Suprapubic skin (tissue), 4 donors: ENCODE measurements at places on chromosomes 11 and 22. TPM values are rescaled to one million over a fixed set of nuclear protein-coding genes. Genes with fewer than 3 reads are reported as not detected.

DNA sequence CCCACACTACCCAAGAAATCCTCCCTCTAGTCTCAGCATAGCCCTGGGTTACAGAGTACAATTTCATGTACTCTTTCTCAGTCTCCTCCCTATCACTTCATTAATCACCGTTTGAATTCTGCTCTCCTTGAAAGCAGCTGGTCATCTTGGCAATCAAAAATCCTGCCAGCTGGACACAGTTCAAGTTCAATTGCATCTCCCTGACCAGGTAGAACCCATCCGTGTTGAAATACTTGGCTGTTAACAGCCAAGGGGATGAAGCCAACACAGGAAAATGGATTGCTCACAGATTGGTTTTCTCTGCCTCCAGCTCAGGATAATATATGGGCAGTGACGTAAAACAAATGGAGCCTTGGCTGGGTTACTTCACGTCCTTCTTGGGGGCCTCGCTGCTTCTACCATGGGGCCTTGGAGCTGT, 55.1 kb upstream of the GRK3 start:
- no peak for DNase-seq

GRCh38 chr11:27926981-27927481, 180.9 kb downstream of the KIF18A start:
- DNase-seq, result no peak

DNA sequence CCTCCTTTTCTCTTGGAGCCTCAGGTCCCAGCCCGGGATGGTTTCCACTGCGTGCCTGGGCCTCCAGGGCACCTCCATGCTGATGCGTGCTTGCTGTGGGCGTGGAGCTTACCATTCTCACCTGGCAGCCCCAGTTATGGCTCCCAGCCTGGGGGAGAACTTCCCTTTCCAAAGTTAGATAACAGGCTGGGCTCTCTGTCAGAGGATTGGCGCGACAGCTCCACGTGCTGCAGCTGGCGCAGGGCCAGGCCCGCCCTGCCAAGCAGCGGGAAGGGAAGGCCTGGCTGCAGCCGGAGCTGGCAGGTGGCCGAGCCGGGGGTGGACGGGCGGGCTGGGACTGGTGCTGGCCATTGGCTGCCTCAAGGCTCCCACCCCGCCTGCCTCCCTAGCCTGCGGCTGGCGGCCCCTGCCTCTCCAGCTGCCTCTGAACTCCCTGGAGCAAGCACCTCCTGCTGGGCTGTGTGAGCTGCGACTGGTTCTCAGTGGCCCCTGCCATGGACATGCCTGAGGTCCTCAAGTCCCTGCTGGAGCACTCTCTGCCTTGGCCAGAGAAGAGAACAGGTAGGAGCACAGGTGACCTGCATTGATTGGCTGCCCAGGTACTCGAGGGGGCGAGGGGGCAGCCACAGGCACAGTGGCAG, 14.6 kb upstream of the TEF start:
- DNase-seq, result peak; percentile 97

DNA sequence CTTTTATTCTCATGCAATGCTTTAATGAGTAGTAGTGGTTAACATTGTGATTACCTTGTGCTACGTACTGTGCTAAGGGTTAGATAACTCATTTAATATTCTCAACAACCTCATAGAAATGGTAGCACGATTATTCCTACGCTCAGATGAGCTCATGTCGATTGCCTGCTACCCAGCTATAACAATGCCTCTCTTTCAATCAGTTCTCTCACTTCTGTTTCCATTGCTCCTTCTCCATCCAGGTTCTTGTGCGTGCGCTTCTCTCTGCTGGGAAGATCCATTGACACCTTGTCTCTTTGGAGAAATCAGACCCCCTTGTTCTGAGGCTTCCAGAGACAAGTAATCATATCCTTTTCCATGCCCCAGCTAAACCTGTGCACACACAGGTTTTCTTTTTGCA, 120.8 kb downstream of the NECTIN1 start:
- DNase-seq, result no peak

GRCh38 chr22:21457023-21457787, 10.0 kb upstream of the TMEM191C start:
- peak; percentile 50 for DNase-seq

DNA sequence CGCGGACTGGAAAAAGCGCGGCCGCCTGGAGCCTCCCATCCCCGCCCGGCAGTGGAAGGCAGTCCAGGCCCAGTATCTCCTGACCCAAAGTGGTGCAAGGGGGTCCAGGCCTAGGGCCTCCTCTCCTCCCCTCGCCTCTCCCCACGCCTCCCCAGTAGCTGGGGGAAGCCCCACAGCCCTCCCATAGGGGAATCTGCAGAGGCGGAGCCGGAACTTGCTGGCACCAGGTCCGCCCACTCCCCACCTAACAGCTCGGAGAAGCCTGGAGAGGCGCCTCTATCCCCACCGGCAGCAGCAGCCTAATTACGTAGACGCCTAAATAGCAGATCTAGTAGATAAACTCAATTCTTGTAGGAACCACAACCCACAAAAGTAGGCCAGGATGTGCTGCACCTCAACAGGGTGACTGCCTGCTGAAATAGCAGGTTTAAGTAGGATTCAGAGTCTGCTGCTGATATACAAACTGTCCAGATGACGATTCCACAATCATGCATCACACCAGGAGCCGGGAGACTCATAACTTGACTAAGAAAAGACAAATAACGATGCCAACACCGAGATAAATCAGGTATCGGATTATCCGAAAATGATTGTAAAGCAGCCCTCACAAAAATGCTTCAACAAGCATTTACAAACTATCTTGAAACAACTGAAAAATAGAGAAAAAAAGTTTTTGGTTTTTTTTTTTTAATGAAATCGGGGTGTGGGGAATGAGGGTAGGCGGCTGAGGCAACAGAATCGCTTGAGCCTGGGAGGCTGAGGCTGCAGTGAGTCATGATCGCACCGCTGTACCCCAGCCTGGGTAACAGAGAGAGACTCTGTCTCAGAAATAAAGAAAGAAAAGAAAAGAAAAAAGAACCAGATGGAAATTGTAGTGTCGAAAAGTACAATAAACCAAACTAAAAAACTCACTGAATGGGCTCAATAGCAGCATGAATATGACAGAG, 11.4 kb upstream of the BRD1 start:
- no peak for DNase-seq

GRCh38 chr22:27538666-27539065, 262.9 kb downstream of the MN1 start:
- no peak for DNase-seq

DNA sequence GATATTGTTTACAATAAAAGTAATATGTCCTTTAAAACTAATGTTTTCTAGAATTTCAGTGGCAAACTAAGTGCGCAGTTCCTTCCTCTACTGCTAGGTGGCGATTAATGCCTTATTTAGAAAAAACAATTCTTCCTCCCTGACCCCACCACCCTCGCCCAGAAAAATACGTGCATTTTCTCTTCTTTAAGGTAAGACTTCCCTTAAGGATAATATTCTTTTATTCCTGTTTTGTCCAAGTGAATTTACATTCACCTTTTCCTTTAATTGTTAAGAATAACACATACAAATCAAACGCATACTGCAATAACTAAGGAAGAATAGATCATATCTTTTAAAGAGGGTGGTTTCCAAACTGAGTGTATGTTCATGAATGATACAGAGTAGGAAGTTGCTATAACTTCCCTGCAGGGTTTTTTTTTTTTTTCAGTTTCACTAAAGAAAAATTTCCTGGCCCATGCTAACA, 17.0 kb upstream of the PSMA1 start:
- DNase-seq, result no peak

DNA sequence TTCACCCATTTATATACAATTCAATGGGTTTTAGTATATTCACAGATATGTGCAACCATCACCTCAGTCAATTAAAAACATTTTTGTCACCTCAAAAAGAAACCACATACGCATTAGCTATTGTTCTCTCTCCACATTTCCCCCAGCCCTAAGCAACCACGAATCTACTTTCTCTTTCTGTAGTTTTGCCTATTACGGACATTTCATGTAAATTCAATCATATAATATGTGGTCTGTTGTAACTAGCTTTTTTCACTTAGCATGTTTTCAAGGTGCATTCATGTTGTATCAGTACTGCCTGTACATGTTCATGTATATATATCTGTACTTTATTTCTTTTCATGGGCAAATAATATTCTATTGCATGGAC, 104.7 kb upstream of the RRM1 start:
- no peak for DNase-seq

GRCh38 chr22:49937758-49938564, 19.5 kb downstream of the CRELD2 start:
- no peak for DNase-seq

DNA sequence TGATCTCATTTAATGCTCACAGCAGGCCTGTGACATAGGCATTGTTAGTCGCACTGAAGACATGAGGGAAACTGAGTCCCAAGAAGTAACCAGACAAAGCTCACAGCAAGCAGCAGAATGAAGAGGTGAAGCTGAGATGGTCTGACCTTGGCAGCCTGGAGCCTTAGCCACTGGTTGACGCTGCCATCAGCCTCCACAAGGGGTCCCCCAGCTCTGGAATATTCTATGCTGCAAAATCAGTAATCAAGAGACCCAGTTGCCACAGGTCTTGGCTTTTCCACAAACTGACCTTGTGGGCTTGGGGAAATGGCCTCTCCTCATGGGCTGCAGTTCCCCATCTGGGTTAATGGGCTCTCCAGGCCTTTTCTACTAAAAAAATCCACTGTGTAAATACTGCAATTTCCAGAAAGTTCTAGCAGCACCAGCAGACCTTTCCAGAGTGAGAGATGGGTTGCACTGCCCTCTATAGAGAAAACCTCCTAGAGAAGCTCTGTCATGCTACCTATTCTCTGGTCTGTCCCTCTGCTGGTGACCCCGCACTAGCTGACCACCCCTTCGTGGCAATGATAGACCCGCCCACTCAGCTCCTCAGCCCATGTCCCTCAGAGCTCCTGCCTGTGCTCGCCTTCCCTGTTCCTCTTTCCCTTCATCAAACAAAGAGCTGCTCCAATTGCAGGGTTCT, 22.6 kb upstream of the ISX start:
- DNase-seq, result no peak

- no peak for DNase-seq
These were observed 37.8 kb upstream of the EIF3D start for GRCh38 chr22:36566720-36567119.

DNA sequence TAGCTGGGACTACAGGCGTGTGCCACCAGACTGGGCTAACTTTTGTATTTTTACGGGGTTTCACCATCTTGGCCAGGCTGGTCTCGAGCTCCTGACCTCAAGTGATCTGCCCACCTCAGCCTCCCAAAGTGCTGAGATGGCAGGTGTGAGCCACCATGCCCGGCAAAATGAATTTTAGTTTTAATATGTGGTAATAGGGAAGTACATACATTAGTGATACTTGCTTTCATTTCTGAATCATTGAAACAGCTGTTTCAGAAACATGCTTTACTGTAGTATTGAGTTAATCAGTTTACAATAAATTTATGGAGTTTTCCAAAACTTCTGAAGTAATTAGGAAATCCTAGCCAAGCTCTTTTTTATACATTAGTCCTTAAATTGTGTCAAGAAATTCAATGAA, 15.6 kb downstream of the PCF11 start:
- DNase-seq, result no peak

GRCh38 chr22:37275622-37276021, 6.7 kb upstream of the CYTH4 start:
- DNase-seq, result no peak

GRCh38 chr11:113690619-113691569, 15.2 kb downstream of the TMPRSS5 start:
- no peak for DNase-seq

- no peak for DNase-seq
These were observed 64.5 kb upstream of the PHOX2A start for GRCh38 chr11:72308226-72309073.

DNA sequence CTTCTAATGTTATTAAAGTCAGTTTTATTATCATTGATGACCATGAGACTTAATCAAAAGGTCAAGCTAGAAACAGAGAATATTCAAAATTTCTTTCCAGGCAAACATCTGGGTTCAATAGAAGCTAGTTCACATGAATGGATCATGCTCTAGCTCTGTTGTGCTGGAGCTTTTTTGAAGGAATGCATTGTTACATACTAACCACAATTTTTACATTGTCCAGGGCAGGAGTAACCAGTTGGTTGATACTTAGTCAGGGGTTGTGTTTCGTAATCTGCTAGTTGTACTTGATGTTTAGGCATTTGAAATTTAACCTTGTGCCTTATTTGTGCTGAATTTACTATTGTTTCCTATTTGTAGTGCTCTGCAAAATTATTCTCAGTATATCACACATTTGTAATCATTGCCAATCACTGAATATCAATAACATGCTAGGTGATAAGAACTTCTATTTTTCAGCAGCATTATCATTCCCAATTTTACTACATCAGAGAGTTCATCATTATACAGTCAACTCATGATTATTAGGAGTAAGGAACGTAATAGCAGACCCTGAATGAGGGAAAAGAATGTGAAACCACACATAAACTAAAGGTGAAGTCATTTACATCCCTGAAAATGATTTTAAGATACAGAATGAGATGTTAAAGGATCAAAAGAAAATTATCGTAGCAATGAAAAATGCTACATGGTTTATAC, 23.2 kb downstream of the NF2 start:
- DNase-seq, result no peak

DNA sequence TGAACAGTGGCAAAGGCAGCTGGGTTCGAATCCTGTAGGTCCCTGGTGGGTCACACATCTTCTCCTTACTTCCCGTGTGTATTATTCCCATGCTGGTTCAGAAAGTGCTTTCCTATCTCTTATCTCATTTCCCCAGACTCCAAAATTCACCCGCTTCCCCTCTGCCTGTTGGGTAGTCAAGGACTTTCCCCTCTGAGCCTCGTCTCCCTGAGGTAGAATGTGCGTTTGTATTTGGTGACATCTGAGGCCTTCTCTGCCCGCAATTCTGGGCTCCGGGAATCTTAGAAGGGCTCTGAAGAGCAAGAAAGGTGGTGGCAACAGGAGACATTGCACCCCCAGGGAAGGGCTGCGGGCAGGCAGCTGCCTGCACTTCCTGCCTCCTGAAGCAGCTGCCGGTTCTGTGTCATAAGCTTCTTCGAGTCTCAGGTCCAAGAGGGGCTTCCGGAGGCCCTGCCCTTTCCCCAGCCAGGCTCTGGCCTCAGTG, 5.9 kb downstream of the LRRC32 start:
- DNase-seq, result peak; percentile 55

- no peak for DNase-seq
These were observed 14.9 kb upstream of the HBE1 start for GRCh38 chr11:5284637-5285036.

- DNase-seq, result no peak
These were observed 7.9 kb upstream of the NELL1 start for GRCh38 chr11:20661445-20661844.

The C11orf58 gene
- total RNA-seq, result 158 TPM

The OR8A1 gene
- total RNA-seq, result not detected

The CDHR5 gene
- total RNA-seq, result 1.1 TPM

The TRPM5 gene
- total RNA-seq, result not detected

The NXPE2 gene
- total RNA-seq, result not detected

The NCAPH2 gene
- total RNA-seq, result 39.6 TPM

The CDC42BPG gene
- 64.9 TPM for total RNA-seq

The CYTH4 gene
- 1.4 TPM for total RNA-seq

The LARGE1 gene
- 20.5 TPM for total RNA-seq

The RGL4 gene
- total RNA-seq, result not detected

The TMPRSS13 gene
- total RNA-seq, result 24.7 TPM
